ENCODE measurements at places on chromosomes 2 and 18. TPM values are rescaled to one million over a fixed set of nuclear protein-coding genes. Genes with fewer than 3 reads are reported as not detected.
A peak's percentile ranks its signal among the peaks of the same experiment; 100 is the strongest.

- no peak for DNase-seq
These were observed 7.4 kb downstream of the MRPL19 start for GRCh38 chr2:75654012-75654411.

GRCh38 chr2:1837458-1837857 is 93.1 kb upstream of the PXDN start:
- DNase-seq: no peak

- DNase-seq: no peak
These were observed 37.0 kb downstream of the EIF4E2 start for GRCh38 chr2:232587512-232587911.

GRCh38 chr2:122261911-122262310 is 506.5 kb downstream of the TSN start:
- no peak for DNase-seq

MYO1B gene
- total RNA-seq: 11.6 TPM

DNA sequence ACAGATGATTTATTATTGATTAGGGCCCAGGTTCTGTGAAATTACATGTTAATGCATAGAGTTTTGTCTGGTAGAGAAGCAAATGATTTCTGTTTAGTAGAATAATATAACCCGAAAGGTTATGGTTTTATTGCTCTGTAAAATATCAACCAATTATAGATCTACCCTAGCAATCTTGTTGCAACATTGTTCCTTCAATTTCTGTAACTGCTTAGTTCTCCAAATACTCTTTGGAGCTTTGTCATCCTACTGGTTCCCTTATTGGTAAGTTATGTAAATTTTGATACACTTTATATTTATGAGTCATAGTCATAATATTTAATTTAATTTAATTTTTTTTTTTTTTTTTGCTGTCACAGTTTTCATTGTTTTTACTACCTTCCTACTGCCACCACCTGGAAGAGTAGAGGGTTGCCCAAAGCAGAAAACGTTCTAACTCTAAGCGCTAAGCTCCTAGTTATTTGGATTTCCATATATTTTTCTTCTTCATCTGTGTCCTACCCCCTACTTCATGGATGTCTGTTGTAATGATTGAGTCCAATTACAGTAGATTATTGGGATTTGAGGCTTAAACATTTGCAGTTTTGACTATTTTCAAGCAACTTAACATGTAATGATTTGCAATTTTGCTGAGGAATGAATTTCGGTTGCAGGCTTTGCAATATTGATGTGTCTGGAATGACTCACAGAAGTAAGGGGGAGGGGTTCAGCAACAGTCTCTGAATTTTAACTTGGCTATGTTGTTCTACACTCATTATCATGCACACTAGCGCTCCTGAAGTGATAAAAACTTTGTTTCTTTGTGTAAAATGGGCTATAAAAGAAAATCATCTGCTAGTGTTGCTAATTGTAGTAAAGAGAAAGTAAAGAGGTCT is 51.1 kb downstream of the NABP1 start:
- DNase-seq: no peak

GRCh38 chr2:183072177-183072576 is 6.4 kb upstream of the DUSP19 start:
- no peak for DNase-seq

GRCh38 chr2:206145665-206146064 is 13.6 kb downstream of the NDUFS1 start:
- DNase-seq: no peak

DNA sequence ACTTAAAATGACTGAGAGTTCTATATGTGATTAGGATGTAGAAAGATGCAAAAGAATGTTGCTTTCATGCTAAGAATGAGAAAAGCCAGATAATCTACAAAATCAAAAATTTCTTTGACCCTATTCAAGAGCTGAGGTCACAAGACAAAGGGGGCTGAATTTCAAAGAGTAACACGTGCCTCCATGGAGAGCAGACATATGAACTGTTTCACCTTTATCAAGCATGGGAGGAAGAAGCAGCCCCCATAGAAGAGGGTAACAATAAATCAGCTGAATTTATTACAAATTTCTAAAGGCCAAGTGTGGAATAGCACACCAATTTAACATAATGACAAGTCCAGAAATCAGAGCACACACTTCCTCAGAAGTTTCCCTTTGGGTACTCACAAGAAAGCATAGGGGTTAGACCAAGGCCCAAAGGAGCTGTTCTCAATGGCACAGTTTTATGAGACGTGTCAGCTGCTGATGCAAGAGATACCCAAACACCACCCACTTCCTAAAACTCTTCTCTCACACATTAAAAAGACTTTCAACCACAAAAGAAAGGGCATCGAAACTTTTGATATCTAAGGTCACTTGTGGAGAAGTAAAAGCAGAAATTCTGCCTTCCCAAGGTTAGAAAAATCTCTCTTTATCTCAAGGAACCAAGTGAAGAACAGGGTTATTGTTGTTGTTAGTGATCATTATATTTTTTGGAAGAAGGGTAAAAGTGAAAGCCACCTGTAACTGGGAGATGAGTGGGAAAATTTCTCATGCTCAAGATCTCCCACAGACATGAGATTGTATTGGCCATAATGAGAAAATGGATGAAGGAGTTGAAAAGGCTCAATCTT is 950.1 kb downstream of the TRIB2 start:
- DNase-seq: no peak

ST8SIA3 gene
- total RNA-seq: not detected

DNA sequence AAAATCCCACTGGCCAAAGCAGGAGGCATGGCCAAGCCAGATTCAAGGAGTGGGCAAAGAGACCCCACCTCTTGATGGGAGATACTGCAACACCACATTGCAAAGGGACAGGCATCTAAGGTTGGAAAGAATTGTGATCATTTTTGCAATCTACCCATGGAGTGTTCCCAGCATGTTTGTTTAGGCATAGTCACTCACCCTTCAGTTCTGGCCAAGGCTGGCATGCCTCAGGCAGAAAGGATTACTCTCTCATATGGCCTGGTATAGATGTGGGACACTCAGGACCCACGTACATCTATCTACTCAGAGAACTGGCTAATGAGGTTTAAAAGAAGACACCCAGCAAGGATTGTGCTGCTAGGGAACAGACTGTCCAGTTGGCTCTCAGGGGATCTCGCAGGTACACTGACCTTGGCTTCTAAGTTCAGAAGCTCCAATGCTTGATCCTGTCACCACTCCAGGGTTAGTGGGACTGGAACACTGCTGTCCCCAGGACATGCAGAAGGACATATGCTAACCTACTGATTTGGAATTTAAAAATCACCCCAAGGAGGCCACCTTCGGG is 183.7 kb downstream of the KLHL29 start:
- DNase-seq: no peak

TSPYL6 gene
- not detected for total RNA-seq

UGT1A5 gene
- not detected for total RNA-seq

AQP4 gene
- total RNA-seq: 14.9 TPM

GRCh38 chr2:234491281-234491680 is 5.6 kb downstream of the ARL4C start:
- no peak for DNase-seq

- no peak for DNase-seq
These were observed 15.2 kb upstream of the DIS3L2 start for GRCh38 chr2:231946241-231946814.

CLEC4F gene
- not detected for total RNA-seq

- DNase-seq: peak; percentile 60
These were observed 85.4 kb upstream of the ATG16L1 start for GRCh38 chr2:233165895-233166661.

GRCh38 chr2:218387369-218388194 is 5.5 kb downstream of the SLC11A1 start:
- no peak for DNase-seq

COL3A1 gene
- 608 TPM for total RNA-seq

DNA sequence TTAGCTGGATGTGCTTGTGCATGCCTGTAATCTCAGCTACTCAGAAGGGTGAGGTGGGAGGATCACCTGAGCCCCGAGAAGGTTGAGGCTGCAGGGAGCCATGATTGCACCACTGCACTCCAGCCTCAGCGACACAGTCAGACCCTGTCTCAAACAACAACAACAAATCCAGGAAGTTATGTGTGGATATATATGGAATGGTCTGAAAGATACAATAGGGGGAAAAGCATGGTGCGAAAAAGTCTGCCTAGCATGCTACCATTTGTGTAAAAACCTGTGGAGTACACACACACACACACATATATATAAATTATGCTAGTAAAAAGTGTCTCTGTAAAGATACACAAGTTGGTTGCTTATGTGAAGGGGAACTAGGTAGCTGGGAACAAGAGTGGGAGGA is 6.9 kb upstream of the HOXD1 start:
- no peak for DNase-seq

REG3G gene
- not detected for total RNA-seq

DNA sequence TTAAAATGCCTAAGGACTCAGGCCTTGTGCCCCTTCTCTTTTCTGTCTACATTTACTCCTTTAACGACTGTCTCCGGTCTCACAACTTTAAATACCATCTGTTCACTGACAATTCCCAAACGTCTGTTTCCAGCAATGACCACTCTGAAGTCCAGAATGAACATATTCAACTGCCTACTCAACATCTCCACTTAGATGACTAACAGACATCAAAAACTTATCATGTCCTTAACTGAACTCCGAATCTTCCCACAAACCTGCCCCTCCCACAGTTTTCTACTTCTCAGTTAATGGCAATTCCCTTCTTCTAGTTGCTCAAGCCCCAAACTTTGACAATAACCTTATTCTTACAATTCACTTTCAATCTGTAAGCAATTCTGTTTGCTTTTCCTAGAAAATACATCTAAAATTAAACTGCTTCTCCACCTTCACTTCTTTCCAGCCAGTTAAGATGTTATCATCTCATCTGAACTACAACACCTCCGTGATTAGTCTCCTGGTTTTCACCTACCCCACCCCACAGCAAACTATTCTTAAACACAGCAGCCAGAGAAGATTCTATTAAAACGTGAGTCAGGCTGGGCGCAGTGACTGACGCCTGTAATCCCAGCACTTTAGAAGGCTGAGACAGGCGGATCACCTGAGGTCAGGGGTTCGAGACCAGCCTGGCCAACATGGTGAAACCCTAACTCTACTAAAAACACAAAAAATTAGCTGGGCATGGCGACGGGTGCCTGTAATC is 2.8 kb downstream of the C1D start:
- DNase-seq: no peak

GRCh38 chr2:127407091-127407490 is 11.1 kb upstream of the PROC start:
- DNase-seq: no peak

PID1 gene
- 24.0 TPM for total RNA-seq

RAB6C gene
- not detected for total RNA-seq

DNA sequence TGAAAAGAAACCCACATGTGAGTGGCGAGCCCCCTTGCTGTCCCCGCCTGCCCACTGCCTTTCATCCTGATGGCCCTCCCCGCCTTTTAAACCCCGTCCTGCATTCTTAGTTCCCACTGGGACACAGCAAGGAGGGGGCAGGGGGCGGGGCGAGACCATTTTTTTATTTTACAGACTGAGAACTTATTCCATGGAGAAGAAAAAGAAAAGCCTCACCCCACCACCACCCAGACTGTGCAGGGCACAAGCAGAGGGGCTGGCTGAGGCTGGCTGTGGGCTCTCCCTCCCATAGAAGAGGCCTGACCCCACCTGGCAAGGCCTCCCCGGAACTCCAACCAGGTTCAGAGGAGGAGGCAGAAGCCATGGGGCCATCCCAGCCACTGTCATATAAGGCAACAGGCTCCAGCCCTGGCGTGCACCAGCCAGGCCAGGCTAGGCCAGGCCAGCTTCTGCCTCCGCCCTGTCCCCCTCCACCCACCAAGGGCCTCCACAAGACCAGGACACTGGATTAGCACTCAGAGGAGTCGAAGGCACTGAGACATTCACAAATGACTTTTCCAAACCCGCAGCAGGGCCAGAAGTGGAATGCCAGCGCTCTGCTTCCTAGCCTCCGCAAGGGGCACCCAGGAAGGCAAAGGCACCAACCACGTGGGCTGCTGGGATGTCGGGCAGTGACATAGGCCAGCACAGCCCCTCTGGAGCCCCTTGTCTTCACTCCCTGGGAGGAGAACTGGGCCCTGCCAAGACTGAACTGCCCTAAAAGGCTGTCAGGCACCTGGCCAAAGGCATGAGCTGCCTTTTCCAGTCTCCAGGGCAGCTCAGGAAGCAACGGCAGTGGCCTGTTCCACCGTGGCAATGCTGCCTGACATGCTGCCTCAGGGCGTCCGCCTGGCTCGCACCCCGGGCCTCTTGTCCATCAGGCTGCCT is 37.5 kb upstream of the SEMA4C start:
- DNase-seq: peak; percentile 89

HSBP1L1 gene
- 8.6 TPM for total RNA-seq

CNDP1 gene
- not detected for total RNA-seq

DNA sequence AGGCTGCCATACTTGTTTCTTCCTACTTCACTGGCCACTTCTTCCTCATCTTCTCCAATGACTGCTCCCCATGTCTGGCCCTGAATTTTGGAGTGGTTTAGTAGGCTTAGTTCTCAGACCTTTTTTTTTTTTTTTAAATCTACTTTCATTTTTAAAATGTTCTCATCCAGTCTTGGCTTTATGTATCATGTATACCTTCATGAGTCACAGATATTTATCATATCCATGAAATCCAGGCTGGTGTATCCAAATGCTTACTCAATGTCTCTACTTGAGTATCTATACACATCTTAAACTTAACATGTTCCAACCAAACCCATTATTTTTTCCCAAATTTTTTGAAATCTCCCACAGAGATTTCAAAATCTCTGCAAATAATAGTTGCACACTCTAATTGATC is 26.3 kb upstream of the CFAP36 start:
- no peak for DNase-seq

DNA sequence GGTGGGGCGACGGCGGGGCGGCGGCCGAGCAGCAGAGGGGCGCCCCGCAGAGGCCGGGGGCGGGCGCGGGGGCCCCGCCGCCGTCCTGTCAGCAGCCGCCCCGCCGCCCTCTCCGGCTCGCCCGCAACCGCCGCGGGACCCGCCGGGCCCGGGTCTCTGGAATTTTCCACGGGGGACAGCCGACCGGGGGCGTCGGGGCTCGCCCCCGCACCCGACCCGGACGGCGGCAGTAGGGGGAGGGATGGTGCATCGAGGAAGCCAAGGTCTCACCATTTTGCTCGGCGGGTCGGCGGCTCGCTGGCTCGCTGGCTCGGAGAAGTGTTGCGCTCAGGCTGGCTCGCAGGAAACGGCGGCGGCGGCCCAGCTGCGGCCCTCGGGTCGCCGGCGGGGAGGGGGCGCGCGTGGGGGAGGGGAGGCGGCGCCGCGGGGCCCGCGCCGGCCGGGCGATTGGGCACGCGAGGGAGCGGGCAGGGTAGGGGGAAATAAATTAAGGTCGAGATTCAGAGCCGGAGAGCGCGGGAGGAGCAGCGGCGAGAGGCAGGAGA is 405 bp downstream of the PPP3R1 start:
- no peak for DNase-seq

SIX3 gene
- not detected for total RNA-seq

GRCh38 chr18:80183273-80184050 is 63.9 kb downstream of the PARD6G start:
- no peak for DNase-seq

Data from right atrium auricular region (tissue), 2 donors.